ENCODE measurements at places on chromosomes 5 and 9.

- DNase-seq: no peak
Observed at GRCh38 chr5:169272731-169273427, 28.1 kb downstream of the SLIT3 start.

DNA sequence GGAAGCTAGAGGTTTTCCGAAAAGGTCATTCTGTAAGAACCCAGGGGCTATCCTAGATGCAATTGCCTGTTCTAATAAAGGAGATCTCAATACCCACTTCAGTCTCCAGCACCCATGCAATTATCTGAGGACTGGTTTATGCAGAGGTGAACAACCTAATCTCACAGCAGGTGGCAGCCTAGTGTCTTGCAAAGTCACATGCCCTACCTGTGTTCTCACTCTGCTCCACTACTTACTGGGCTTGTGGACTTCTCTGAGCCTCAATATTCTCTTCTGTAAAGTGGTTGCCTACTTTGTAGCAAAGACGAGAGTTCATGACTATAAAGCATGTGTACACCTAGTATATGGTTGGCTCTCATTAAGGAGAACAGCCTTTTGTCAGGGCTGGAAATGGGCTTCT lies 21.0 kb upstream of the ALDH1B1 start:
- DNase-seq: peak; percentile 28

DNA sequence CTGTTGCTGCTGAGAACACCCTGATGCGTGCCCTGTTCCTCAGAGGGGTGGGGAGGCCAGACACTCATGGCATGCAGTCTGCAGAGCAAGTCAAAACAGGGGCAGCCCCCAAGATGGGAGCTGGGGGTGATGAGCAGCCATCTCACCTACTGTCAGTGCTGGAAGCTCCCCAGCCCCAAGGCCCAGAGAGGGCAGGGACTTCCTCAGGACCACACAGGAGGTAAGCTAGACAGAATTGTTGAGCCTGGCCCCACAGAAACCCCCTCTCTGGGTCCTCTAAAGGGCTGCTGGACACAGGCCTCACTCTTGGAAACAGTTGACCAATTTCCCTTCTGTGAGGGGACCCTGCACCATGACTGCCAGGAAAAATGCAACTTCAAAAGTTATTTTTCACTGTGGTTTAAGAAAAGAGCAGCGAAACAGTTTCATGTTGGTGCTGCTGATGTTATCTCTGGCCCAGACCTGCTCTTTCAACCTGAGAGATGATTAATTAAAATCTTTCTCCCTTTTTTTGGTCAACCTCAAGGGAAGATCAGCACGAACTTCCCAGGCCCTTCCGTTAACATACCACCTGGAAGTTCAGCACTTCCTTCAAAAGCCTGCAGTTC lies 9.6 kb downstream of the CSF2 start:
- no peak for DNase-seq

GRCh38 chr9:80143899-80144298 lies 572.1 kb downstream of the TLE4 start:
- no peak for DNase-seq

DNA sequence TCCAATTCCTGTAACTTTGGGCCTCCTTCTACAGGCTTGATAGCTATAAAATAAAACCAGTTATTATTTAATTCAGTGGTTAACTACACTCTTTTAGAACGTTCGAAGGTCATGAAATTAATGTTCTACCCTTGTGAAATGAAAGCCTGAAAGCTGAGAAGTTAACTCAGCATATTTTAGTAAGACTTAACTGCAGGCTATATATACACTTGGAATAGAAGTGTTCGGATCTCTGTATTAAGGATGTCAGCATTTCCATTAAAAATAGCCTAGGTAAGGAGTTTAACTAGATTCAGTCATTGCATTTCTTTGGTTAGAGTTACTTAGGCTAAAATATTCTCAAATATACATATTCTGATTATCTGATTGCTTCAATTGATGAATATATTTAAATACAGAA lies 229.2 kb downstream of the MRPS30 start:
- no peak for DNase-seq

DNA sequence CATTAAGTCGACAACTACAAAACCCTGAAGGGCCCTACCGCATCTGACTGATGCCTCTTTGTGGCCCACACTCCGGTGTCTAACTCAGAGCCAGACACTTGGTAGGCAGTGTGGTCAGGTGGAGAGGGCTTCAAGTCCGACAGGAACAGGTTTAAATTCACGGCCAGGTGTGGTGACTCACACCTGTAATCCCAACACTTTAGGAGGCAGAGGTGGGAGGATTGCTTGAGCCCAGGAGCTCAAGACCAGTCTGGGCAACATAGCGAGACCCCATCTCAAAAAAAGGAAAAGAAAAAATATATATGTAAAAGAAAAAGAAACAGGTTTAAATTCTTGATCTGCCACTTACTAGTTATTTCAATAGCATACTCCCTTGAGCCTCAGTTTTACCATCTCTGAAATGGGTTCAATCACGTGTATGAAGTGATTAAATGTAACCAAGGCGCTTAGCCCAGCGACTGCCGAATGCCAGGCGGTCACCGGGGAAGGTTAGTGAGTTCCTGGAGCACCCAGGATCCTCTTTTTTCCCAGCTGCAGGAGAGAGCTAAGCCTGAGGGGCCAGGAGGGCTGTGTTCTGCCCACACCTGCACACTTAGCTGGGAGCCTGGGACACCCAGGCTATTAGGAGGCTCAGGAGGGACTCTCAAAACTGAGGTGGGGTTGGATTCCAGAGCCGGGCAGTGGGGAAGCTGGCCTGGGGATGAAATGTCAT lies 943 bp downstream of the CLTB start:
- DNase-seq: no peak

DNA sequence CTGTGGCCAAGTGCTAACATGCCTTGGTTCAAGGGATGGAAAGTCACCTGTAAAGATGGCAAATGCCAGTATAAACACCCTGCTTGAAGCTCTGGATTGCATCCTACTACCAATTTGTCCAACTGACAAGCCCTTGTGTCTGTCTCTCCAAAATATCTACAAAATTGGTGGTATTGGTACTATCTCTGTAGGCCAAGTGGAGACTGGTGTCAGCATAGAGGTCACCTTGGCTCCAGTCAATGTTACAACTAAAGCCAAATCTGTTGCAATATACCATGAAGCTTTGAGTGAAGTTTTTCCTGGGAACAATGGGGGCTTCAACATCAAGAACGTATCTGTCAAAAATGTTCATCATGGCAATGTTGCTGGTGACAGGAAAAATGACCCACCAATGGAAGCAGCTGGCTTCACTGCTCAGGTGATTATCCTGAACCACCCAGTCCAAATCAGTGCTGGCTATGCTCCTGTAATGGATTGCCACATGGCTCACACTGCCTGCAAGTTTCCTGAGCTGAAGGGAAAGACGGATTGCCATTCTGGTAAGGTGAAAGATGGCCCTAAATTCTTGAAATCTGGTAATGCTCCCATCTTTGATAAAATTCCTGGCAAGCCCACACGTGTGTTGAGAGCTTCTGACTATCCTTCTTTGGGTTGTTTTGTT lies 19.9 kb downstream of the AFF4 start:
- no peak for DNase-seq

GRCh38 chr5:82624062-82624461 lies 345.9 kb upstream of the RPS23 start:
- DNase-seq: no peak

GRCh38 chr9:133842174-133842573 lies 104.0 kb upstream of the SARDH start:
- DNase-seq: no peak

GRCh38 chr5:6592601-6593000 lies 40.2 kb downstream of the NSUN2 start:
- no peak for DNase-seq

DNA sequence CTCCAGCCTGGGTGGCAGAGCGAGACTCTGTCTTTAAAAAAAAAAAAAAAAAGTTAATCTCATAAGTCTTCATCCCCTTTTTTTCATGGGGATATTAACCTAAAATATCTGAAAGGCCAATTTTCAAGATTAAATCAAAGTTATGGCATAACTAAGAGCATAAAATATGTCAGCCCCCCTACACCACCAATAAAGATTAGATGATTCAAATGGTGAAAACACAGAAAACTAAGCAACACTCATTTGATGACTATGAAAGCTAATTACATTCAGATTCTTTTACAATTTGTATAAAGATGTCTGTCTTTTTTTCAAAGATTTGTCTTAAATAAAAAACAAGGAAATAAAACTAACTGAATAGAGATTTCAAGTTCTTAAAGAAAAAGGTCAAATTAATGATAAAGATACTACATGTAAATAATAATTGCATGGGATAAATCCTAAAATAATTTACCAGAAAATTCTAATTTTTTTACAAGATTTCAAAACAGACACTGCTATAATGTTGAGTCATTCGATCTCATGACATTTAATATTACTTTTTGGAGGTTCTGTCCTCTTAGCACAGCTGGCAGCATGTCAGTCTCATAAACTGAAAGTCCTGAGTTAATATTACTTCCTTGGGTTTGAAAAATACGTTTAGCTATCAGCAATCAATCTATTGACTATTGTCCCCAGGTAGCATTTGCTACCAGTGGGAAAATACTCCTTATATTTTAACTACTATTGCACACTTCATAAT lies 112.9 kb downstream of the KIAA0825 start:
- no peak for DNase-seq

DNA sequence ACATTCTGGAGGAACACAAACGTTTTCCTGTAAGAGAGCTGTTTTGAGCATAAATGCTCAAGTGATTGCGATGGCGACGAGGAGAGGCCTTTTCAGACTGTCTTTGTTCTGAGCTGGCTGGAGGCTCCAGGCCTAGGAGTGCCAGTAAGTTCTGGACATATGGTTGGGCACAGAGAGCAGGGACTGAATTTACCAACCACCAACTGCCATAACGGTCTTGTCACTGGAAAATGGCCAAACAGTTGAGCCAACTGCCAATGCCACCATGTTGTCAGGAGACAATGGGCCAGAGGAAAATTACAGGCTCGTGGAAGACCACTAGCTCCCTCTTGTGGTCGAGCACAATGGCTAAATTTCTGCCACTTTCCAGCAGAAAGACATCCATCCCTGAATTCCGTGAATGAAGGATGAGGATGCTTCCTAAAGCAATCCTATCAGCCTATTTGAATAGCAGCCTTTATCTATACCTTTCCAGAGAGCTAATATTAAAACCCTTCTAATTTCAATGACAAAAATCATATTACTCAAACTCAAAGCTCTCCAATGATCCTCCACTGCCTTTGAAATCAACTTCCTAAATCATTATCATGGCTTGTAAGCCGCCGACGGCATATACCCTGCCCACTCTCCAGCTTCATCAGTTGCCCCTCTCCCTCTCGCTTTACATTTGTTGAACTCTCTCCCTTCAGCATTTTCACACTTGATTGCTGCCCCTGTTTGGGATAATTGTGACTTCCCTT lies 66.9 kb upstream of the GLIS3 start:
- DNase-seq: peak; percentile 54

- DNase-seq: no peak
Observed at GRCh38 chr9:79613145-79613544, 41.4 kb downstream of the TLE4 start.

DNA sequence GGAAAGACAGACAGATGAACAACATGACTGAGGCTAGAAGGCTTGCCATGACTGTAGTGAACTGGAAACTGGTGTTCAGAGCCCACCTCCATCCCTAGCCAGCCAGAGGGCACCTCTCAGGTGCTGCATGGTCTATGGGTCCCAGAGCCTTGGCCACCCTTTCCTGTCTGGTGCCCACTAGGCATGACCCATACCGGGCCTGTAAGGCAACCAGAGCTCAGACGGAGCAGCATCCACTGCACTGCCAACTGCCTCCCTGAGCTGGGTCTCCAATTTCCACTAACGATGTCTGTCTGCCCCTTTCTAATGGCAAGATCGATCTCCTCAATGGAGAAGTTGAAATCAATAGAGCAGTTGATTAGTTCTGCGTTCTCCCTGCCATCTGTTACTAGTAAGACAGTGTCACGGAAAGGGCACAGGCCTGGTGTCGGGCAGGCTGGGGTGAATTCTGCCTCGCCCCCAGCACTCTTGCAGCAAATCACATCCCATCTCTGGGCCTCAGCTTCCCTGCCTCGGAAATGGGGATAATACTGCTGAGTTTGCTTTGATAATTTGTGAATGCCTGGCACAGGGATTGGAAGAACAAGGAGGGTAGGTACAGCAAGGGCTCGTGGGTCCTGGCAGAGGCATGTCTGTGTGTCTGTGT lies 172.3 kb upstream of the MVB12B start:
- no peak for DNase-seq

DNA sequence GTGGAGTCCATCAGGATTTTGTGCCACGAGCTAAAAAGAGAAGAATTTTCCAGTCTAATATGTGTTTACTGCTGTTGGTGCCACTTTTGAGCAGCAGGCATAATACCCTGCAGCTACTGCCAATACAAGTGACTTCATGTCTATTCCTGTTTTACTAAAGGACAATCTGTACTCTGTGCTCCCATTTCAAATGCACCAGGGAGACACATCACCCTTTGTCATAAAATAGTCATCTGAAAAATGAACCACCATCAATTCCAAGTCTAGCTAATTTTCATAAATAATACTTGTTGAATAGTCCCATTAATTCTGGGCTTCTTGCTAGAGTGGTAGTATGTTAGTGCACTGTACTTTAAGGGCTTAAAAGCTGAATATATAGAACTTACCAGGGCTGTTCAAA lies 8.9 kb upstream of the PKD2L2 start:
- DNase-seq: no peak

DNA sequence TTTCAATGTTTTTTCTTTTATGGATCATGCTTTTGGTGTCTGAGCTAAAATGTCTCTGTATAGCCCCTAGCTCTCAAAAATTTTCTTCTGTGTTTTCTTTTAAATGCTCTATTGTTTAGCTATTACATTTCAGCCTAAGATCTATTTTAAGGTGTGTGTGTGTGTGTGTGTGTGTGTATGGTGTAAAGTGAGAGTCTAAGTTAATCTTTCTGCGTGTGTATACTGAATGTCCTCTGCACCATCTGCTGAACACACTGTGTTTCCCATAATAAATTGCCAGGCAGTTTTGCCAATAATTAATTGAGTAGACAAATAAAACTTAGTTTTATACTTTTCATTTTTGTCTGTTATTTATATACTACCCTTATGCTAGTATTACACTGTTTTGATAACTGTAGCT lies 2096.3 kb upstream of the C9orf72 start:
- DNase-seq: no peak

GRCh38 chr5:150022158-150022531 lies 21.6 kb downstream of the HMGXB3 start:
- peak; percentile 89 for DNase-seq

GRCh38 chr9:136625101-136626065 lies 37.3 kb upstream of the EGFL7 start:
- DNase-seq: peak; percentile 47

DNA sequence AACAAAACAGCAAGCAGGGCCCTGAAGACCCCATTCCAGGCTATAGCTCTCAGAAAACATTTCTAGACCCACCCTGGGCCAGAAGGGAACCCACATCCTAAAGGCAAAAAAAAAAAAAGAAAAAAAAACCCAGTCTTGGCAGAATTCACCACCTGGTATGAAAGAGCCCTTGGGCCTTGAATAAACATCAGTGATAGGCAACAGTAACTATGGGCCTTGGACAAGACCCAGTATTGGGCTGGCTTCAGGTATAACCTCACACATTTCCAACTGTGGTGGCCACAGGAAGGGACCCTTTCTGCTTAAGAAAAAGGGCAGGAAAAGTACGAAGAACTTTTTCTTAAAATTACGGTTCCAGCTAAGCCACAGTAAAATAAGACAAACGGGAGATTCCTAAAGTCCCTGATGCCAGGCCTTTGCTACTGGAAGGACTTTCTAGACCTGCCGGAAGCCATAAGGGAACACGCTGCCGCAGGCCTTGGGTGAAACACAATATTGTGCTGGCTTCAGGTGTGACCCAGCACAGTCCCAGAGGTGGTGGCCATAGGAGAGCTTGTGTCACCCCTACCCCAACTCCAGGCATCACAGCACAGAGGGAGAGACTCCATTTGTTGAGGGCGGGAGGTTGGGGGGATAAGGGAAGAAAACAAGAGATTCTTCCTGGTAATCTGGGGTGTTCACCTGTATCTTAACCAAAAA lies 505.2 kb upstream of the RGMB start:
- no peak for DNase-seq

All from fibroblast of skin of right biceps (primary cell).